ENCODE measurements at places on chromosomes 7 and 10.

DNA sequence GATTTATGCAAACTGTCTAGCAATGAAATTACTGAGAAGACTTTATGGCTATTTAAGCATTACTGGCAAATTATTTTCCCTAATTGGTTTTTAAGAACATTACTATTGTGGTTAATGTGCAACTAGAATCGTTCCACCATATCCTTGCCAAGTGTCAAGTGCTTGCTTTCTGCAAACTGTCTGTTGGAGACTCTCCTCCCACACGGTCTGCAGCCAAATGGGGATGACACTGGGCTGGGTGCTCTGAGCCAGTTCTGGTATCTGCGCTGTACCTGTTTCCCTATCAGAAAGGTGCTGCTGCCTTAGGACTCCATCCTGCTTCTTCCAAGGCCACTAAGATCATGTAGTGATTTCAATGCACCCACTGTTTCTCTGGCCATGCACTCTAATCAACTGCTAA, 110.4 kb downstream of the RAMP3 start:
- no peak for DNase-seq

- no peak for DNase-seq
These were observed 1.1 kb upstream of the MKLN1 start for GRCh38 chr7:131326576-131326975.

- DNase-seq: no peak
These were observed 127.9 kb upstream of the NRBF2 start for GRCh38 chr10:63005246-63005645.

DNA sequence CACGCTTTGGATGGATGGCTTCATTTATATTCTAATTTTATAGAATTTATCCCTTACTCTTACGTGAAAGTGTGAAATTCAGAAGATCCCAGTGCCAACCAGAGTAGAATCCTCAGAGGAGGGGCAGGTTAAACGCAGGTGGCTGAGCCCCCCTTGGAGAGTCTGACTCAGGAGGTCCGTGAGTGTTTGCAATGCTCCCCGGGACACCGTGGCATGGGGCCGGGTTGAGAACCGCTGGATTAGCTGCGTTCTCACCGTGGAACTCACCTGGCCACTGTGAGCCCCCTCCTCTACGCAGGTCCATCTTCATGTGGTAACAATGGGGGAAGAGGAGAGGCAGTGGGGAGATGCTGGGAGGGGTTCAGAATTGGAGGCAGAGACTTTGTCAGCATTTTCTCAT, 638.0 kb upstream of the MKI67 start:
- DNase-seq: no peak

- DNase-seq: no peak
These were observed 694.1 kb downstream of the ANKRD7 start for GRCh38 chr7:118918556-118918955.

DNA sequence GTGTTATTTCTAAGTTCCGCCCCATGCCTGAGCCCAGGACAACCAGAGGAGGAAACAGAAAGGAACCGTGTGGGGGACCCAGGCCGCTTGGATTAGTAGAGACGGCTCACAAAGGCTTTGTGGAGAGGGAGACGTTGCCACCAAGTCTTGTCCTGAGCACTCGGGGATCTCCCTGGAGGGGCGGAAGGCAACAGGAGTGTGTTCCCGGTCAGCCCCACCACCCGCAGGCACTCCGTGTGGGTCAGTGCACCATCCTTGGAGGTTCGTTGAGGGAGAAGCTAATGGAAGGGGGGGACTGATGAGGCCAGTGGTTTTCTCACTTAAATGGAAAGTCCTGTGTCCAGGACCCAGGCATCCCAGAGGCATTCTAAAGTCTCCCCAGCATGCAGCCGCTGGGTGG, 26.7 kb upstream of the EN2 start:
- DNase-seq: no peak

GRCh38 chr10:380313-380940, 245.2 kb downstream of the ZMYND11 start:
- no peak for DNase-seq

GRCh38 chr10:127227663-127228062, 31.3 kb upstream of the INSYN2A start:
- no peak for DNase-seq

DNA sequence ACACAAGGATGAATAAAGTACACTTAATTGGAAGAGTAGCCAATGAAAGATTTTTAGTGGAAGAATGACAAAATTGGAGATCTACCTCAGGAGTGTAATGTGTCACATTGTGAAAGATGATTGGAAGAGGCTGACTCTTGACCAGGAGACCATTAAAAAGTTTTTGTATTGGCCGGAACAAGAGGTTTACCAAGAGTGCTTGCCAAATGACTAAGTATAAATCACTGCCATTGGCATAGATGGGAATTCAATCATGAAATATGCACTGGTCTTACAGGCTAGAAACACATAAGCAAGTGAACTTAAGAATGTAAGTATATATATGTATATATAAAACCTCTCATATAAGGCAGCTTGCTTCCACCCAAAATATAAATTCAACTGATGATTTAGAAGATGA, 58.7 kb upstream of the TFEC start:
- DNase-seq: no peak

DNA sequence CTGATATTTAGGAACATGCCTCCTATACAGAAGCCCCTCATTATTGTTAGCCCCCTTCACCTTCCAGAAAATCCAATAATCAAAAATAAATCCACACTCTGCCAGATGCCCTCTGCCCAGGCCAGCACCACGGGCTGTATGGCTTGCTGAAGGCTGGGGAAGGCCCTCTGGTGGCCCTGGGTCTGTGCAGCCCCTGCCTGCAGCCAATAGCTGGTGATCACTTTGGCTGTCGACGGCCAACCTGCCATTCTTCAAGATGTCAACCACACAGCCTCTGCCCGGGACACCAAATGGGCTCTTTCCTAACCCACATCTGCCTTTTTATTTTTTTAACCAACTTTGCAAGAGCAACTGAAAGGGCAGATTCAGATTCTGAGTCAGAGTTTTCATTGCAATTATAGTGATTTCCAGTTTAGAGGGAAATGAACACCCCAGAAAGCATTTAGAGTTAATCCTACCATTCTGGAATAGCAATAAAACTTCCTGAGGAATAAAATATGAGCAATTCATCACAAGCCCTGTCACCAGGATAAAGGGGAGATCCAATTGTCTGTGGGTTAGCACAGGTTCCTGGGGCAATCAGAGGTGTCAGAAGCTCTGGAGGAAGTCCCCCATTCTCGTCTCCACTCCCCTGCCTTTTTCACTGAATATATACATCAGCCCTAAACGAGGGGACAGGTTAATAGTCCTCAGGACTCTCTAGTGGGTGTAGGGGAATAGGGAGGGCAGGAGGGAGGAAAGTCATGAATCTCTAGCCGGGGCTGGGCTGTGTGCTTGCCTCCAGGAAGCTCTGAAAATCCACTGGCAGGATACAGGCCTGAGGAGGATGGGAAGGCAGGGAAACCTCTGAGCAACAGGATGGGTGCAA, 211.3 kb downstream of the GRID1 start:
- DNase-seq: no peak

- DNase-seq: no peak
These were observed 34.4 kb upstream of the CABCOCO1 start for GRCh38 chr10:61628151-61628874.

GRCh38 chr7:134388336-134389019, 70.4 kb downstream of the AKR1B1 start:
- no peak for DNase-seq

DNA sequence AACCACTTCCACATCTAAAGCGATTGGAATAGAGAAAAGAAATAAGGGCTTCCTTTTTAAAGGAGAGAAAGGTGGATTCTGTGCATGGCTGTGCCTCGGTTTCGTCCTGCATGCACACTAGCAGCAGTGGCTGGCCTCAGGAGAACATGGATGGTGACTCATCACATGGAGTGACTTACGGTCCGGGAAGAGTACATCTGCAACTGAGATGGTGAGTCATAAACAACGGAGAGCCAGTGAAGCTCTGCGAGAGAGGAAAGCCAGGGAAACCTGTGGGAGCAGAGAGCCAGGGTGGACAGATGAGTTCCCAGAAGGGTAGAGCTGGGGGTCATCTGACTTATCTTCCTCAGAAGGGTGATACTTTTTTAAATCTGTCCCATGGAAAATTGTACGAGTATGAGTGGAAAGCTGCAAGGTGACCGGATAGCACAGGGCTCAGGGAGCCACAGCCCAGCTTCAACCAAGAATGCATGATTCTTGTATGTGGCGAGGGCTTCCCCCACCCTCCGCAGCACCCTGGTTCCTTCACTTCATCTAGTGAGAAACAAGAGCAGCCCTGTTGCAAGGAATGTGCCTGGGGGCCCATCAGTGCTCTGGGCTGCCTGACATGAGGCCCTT, 259.1 kb downstream of the KLF6 start:
- no peak for DNase-seq

DNA sequence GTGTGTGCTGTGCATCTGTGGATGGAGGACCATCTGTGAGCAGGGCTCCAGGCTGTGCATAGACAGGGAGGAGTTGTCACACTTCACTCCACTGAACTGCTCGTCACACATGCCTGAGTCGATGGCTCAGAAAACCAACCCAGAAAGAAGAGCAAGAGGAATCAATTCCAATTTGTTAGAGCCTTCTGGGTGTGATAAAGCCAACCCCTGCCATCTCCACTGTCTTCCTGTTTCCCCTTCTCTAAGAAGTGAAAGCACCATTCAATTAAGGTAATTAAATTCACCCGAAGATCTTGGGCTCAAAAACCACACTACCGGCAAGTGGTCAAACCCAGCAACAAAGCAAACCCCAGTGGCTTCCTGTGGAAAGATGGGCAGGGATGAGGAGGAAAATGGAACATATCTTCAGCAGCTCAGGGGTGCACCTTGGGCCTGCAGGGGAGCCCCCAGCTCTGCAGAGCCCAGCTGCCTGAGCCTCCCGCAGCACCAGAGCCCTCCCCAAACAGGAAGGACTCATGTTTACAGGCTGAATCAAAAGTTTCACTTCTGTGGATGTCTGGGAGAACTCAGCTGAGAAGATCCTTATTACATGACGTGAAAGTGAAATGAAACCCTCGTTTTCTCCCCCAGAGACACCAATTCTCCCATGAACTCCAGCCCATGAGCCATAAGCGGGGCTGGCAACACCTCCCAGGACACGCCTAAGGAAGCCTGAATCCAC, 10.9 kb downstream of the C10orf71 start:
- DNase-seq: peak; percentile 64

DNA sequence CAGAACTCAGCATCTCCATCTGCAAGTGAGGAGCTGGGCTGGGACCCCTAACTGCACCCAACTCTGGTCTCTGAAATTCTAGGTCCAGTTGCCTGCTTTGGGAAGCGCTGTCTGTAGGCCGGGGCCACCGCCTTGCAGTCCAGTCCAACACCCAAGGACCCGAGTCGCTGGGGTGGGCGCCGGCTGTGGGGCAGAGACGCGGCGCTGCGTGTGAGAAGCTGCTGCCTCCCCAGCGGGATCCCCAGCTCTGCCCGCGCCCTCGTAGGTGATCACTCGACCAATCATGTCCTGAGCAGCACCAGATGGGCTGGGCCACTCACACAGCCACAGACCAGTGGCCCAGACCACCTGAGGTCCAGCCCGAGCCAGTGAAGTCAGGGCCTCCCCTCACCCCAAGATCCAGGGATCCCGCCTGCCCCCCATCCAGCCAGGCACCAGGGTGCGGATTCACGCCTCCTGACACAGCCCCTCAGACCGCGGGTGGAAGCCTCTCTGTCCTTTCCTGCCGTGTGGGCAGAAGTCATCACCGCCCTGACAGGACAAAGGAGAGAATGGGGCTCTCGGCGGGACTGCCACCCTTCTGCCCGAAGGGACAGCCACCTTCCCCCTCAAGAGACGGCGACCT, 67.4 kb upstream of the ADGRA1 start:
- DNase-seq: no peak

DNA sequence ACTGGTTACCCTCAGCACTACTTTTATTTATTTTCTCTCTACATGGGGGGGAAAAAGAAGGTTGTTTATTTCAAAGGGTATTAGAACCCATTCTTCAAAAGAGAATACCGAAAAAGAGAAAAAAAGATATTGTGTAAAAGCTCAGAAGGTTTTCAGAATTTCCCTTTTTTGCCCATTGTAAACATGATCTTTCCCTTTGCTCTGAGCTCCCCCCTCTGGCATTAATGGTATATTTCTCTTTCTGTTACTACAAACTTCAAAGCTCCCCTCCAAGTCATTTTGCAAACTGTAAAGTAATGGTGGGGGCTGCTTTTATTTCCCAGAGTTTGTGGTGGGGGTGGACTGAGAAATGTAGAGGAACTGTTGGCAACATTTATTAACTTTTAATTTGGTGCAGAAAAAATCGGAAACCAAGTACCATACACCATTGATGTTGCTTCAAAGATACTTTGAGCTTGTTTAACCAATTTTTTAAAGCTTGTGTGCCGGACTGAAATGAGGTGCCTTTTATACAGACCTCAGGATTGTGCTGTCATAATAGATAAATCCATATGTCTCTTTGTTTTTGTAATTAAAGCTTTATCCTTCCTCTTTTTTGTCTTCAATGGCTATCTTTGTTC, 181.5 kb downstream of the EXOC4 start:
- no peak for DNase-seq

GRCh38 chr7:140345426-140345825, 52.9 kb downstream of the SLC37A3 start:
- no peak for DNase-seq

DNA sequence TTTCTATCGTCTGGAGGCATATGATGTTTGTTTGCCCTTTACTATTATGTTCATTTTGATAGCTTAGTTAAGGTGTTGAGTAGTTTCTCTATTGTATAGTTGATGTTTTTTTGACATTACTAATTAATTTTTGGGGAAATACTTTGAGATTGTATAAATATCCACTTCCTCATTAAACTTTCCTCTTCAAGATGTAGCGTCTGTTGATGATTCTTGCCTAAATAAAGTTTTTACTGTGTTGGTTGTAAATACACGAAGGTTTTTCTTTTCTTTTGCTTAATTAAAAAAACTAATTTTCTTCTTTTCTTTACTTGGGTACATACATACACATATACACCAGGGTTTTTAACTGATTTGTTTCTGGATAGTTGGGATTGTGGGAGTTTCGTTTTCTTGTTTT, 8.5 kb downstream of the KMT2E start:
- DNase-seq: no peak

GRCh38 chr10:78258323-78259030, 224.8 kb downstream of the RPS24 start:
- peak; percentile 41 for DNase-seq

DNA sequence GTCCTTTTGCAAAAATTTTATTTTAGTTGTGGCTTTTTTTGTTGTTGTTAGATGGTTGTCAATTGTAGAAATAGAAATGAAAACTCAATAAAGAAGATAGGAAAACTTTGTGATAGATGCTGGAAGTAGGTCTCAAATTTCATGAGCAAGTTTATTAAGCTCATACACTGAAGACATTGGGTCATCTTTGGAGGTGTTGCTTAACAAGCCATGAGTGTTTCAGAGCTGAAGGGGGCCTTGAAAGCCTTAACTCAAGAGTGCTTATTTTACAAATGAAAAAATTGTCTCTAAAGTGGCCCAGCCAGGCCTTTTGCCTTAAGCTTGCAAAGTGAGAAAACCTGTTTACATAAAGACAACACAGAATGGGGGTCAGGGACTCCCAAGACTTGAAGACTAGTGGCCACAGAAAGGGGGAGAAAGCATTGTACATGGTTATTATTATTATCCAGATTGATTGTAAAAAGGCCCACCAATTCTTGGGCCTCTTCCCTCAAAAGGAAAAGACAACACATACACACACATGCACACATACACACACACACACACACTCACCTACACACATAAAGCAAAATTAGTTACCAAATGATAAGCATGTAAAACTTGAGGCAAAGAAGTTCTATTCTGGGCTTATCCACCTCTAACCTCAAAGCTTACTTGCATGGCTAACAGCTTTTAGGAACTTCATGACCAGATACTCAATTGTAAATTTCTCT, 49.7 kb upstream of the GLCCI1 start:
- no peak for DNase-seq

Data from natural killer cell treated with Interleukin-12 subunit alpha and Interleukin-12 subunit beta and Interleukin-15 and Interleukin-18, amount 100 ng/mL, for 72 hours (primary cell).